ENCODE measurements at places on chromosomes 7 and 10. TPM values are rescaled to one million over a fixed set of nuclear protein-coding genes. Genes with fewer than 3 reads are reported as not detected.

ERCC6 gene
- 3.3 TPM for polyA plus RNA-seq

EVX1 gene
- not detected for polyA plus RNA-seq

PIK3CG gene
- 0.13 TPM for polyA plus RNA-seq

CPVL gene
- 2.8 TPM for polyA plus RNA-seq

KLLN gene
- polyA plus RNA-seq: 0.07 TPM

PNLIP gene
- polyA plus RNA-seq: 0.39 TPM

NAMPT gene
- 74.0 TPM for polyA plus RNA-seq

WNT2 gene
- polyA plus RNA-seq: not detected

DEPP1 gene
- 79.3 TPM for polyA plus RNA-seq

PLEKHS1 gene
- polyA plus RNA-seq: 0.04 TPM

Measured in psoas muscle (tissue), 8 donors.